ENCODE measurements at places on chromosomes 16 and 17.

- no peak overlapping the region for H3K4me3 ChIP-seq
- H3K36me3 ChIP-seq = no peaks in the 10 kb centered on the region
- DNase-seq = no peak
- H3K27me3 ChIP-seq = no peaks in the 10 kb centered on the region
Observed at GRCh38 chr17:41642252-41643156, 18.1 kb upstream of the KRT17 start.

DNA sequence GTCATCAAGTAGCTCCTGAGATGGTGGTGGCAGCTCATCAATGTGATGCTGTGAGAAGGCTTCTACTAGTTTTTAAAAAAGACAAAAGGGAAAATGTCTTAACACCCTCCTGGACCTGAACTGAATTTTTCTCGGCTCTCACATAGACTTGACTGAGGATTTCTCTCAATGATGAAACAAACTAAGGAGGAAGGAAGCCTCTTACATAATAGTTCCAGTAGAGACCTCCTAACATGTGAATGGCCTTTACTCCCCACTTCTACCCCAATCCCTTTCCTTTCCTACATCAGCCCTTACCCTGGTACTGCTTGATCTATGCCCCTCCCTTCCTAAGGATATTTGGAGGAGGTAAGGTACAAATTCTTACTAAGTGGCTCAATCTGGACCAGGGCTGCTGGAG lies 54.8 kb upstream of the MTMR4 start:
- no peak overlapping the region for H3K27ac ChIP-seq
- no peak for DNase-seq
- no peaks in the 10 kb centered on the region for H3K36me3 ChIP-seq
- no peaks in the 10 kb centered on the region for H3K27me3 ChIP-seq

DNA sequence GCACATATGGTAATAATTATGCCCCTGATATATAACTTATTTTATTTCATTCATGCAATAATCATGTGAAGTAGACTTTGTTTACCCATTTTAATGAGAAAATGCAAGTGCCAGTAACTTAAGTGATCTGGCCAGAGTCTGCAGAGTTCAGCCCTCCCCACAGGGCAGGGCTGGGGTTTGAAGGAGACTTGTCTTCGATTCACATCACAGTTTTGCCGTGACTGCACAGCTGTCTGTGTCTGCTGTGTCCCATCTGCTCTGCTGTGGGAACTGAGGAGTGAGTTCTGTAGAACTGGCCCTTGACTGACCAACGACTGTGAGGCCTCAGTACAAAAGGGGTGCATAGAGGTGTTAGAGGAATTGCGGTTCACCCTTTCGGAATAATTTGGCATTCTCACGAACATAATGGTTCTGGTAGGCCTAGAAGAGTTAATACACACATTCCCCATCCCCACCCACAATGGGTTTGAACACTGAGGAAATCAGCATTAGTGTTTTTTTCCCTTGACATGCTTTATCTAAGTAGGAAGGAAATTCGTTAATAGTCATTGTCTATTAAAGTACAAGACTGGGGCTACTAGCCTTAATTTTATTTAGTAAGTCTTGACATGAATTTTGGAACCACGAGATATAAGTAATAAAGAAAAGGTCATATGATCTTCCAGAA lies 113.6 kb upstream of the MON1B start:
- no peak overlapping the region for H3K4me3 ChIP-seq
- H3K36me3 ChIP-seq = no peaks in the 10 kb centered on the region
- no peak overlapping the region for H3K27ac ChIP-seq
- no peaks in the 10 kb centered on the region for H3K4me1 ChIP-seq

DNA sequence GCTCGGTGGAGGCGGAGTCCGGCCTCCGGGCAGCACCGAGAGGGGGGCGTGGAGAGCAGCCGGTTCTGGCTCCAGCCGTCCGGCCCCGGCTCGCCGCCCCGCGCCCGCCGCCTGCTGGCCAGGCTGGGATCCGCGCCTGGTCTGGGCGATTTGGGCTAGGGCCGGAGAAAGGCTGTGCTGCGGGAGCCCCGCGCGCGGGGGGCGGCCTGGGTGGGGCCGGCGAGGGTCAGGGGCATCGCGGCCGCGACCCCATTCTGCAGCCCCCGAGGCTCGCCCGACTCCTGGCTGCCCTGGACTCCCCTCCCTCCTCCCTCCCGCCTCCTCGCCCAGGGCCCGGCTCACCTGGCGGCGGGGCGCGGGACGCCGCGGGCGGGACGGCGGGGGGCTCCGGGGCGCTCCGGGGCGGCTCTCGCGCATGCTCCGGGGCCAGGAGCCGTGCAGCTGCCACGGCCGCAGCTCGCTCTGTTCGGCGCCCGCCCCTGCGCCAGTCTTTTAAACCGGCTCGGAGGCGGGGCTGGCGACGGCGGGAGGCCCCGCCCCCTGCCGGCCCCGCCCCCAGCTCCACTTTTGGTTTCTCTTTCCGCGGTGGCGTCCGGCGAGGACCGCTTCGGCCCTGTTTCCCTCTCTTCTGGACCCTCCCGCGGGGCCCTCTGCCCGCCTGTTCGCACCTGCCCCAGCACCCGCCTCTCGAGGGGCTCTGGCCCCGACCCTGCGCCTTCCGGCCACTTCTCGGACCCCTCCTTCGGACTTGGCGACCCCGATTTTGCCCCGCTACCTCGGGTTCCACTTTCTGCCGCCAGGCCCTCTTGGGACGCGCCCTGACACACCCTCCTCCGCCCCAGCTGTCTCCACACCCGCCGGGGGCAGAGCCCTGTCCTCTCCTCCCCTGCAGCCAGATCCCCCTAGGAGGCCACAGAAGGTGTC lies at the start of gene SOCS1:
SOCS1 (minus strand) TSS at position 468 of the 924 bp plus-strand sequence. CDS start 726 bp downstream, outside the sequence.
- peak within 1 kb of the TSS; percentile 85 for H3K4me3 ChIP-seq
- H3K27me3 ChIP-seq = no peaks in the 10 kb centered on the region
- peaks cover 48% of the 10 kb centered on the region for H3K4me1 ChIP-seq

DNA sequence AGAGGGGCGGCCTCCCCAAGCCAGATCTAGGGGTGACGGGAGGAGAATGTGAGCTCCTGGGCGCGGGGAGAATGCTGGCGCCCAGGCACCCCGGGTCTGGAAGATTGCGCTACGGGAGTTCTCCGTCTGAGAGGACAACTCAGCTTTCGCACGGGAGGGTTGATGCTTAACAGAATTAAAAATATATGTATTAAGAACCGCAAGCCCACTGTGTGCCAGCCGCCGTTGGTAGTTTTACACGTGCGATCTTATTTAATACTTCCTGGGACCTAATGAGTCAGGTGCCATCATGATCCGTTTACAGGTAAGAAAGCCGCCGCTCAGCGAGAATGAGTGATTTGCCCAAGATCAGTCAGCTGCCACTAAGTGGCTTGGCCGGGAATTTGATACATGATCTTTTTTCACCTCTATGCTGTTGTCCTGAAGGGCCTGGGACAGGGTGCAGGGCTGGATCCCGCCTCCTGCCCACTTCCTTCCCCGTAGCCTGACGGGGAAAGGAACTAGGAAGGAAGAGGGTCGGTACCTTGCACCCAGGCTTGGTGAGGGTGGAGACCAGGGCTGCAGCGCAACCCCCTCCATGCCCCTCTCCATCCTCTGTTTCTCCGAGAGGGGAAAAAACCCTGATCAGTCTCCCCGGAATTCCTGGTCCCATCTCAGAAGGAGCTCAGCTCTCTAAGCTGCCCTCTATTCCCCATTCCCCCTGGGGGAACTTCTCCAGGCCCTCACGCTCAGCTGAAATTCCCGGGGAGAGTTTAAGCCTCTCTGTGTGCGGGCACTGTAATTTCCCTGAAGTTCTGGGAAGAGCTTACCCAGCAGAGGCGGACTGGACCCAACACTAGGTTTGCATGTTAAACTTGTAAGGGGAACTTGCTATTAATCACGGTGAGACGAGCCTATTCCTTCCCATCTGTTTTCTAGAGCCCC lies 983 bp downstream of the VAT1L start:
- H3K36me3 ChIP-seq = no peaks in the 10 kb centered on the region
- peaks cover 3% of the 10 kb centered on the region for H3K27me3 ChIP-seq
- peaks cover 7% of the 10 kb centered on the region for H3K4me1 ChIP-seq
- no peak overlapping the region for H3K4me3 ChIP-seq
- DNase-seq = no peak
- no peak overlapping the region for H3K27ac ChIP-seq

DNA sequence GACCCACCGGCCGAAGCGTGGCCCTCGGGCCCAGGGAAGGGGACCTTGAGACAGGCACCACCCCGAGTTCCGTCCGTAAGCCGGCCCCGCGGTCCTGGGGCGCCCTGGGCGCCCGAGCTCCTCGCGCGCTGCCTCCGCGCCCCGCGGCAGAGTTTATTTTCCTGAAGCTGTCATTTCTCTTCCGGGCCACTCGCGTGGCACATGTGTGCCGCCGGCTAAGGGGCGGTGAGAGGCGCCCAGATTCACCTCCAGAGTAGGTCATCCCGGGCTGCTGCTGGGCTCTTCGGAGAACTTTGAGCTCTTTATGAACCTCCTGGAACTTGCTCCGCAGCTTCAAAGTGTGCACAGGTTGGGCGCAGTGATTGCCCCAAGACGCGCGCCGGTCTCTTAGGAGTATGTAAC lies 489 bp downstream of the ZC3H18 start:
- no peak for DNase-seq
- peak overlapping the region; percentile 91 for H3K27ac ChIP-seq
- peaks cover 21% of the 10 kb centered on the region for H3K4me1 ChIP-seq
- peak overlapping the region; percentile 84 for H3K4me3 ChIP-seq

GRCh38 chr16:22326369-22326652 lies 29.1 kb downstream of the POLR3E start:
- DNase-seq = no peak
- no peaks in the 10 kb centered on the region for H3K27me3 ChIP-seq
- H3K4me1 ChIP-seq = no peaks in the 10 kb centered on the region
- H3K27ac ChIP-seq = no peak overlapping the region
- H3K36me3 ChIP-seq = peaks cover 42% of the 10 kb centered on the region
- H3K4me3 ChIP-seq = no peak overlapping the region

DNA sequence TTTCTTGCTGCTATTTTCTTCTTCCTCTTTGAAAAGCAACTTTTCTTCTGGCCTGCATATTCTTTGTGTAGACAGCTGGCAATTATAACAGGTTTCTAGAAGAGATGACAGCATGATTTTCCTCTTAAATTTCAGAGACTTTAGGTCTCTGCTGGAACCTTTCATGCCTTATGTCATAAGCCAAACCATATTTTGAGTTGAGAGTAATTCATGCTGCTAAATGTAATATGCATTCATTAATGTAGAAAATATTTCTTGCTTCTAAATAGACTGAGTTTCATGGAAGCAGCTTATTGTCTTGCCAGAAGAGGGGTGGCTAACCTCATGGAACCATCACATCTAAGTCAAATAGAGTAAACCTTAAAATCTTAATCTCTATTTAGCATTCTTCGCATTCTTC lies 25.9 kb upstream of the ABCA9 start:
- H3K27ac ChIP-seq = no peak overlapping the region
- H3K27me3 ChIP-seq = no peaks in the 10 kb centered on the region
- no peaks in the 10 kb centered on the region for H3K4me1 ChIP-seq
- no peaks in the 10 kb centered on the region for H3K36me3 ChIP-seq
- DNase-seq = no peak

- H3K27me3 ChIP-seq = no peaks in the 10 kb centered on the region
- H3K4me3 ChIP-seq = no peak overlapping the region
- no peak overlapping the region for H3K27ac ChIP-seq
- no peak for DNase-seq
Observed at GRCh38 chr16:66614161-66614802, 9.8 kb downstream of the CMTM3 start.

DNA sequence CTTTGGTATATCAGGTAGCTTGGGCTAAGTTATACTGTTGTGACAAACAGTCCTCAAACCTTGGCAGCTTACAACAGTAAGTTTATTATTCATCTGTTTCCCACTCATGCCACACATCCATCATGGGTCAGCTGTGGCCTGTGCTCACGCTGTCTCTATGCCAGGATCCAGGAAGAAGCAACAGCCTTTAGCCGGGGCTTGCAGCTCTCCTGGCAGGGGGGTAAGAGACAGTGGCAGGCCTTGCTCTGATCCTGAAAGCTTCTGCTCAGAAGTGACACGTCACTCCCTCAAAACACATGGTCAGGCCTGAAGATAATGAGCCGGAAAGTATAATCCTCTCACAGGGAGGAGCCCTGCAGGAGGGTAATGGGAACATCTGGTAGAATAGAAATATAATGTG lies 377.6 kb downstream of the CPPED1 start:
- no peak overlapping the region for H3K4me3 ChIP-seq
- H3K36me3 ChIP-seq = peaks cover 8% of the 10 kb centered on the region
- no peaks in the 10 kb centered on the region for H3K27me3 ChIP-seq
- no peaks in the 10 kb centered on the region for H3K4me1 ChIP-seq
- no peak overlapping the region for H3K27ac ChIP-seq

DNA sequence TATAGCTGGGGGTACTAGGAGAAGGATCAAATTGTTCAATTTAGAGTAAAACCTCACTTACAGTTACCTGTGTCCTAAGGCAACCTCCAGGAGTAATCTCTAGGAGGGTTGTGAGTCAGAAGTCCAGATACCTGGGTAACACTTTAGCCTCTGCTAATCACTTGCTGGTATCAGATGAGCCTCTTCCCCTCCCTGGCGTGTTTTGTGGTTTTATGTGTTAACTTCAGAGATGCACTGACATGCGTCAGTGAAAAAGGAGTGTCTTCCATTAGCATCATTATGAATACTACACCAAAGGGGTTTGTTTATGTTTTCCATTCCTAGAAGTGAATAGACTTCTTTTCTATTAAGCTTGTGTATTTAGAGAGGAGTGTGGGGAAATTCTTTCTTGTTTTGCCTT lies 208.2 kb downstream of the FTO start:
- no peaks in the 10 kb centered on the region for H3K27me3 ChIP-seq
- H3K36me3 ChIP-seq = no peaks in the 10 kb centered on the region
- peak; percentile 51 for DNase-seq
- H3K4me3 ChIP-seq = no peak overlapping the region

- no peaks in the 10 kb centered on the region for H3K36me3 ChIP-seq
- H3K27me3 ChIP-seq = no peaks in the 10 kb centered on the region
- no peak for DNase-seq
- H3K4me1 ChIP-seq = no peaks in the 10 kb centered on the region
Observed at GRCh38 chr17:73434154-73434553, 122.4 kb upstream of the CDC42EP4 start.

DNA sequence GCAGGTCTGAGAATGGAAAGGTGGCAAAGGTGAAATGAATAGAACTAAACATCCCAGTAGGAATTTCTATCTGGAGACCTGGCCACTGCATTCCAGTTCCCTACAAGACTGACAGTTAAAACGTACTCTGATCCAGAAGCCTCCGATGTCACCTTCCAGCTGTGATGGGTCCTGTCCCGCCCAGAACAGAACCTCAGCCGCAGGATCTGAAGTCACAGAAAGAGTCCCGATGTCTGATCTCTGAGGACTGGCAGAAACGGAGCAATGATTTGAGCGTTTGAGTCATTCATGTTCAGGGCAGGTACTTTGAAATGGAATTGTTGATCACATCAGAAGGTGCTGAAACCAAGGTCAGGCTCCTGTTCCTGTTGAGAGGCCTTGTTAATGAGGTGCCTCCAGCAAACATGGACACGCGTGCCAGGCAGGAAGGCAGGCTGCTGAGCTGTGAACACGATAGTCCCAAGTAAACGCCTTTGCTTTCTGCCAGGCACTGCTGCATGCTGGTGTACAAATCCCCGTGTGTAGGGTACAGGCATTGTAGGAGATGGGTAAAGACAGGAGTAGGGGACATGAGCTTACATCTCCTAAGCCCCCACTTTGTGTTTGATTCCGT lies 61.4 kb downstream of the VAT1L start:
- H3K4me1 ChIP-seq = no peaks in the 10 kb centered on the region
- no peak for DNase-seq
- no peak overlapping the region for H3K4me3 ChIP-seq
- H3K27me3 ChIP-seq = no peaks in the 10 kb centered on the region

GRCh38 chr17:74274709-74275340 lies 791 bp downstream of the DNAI2 start:
- no peaks in the 10 kb centered on the region for H3K36me3 ChIP-seq
- peak overlapping the region; percentile 50 for H3K4me3 ChIP-seq
- no peak for DNase-seq
- H3K27me3 ChIP-seq = no peaks in the 10 kb centered on the region
- H3K27ac ChIP-seq = no peak overlapping the region
- H3K4me1 ChIP-seq = peaks cover 23% of the 10 kb centered on the region
